HCT116 (cell line): ENCODE measurements at places on chromosomes 3 and 15. TPM values are rescaled to one million over a fixed set of nuclear protein-coding genes. Genes with fewer than 3 reads are reported as not detected.
A peak's percentile ranks its signal among the peaks of the same experiment; 100 is the strongest.

GRCh38 chr3:34109846-34110245, 311.4 kb downstream of the PDCD6IP start:
- no peaks in the 10 kb centered on the region for H3K36me3 ChIP-seq
- no peak overlapping the region for H3K27ac ChIP-seq
- no peak overlapping the region for H3K4me3 ChIP-seq
- no peaks in the 10 kb centered on the region for H3K4me1 ChIP-seq
- peaks cover 4% of the 10 kb centered on the region for H3K27me3 ChIP-seq

The SHC4 gene
- 0.44 TPM for total RNA-seq

DNA sequence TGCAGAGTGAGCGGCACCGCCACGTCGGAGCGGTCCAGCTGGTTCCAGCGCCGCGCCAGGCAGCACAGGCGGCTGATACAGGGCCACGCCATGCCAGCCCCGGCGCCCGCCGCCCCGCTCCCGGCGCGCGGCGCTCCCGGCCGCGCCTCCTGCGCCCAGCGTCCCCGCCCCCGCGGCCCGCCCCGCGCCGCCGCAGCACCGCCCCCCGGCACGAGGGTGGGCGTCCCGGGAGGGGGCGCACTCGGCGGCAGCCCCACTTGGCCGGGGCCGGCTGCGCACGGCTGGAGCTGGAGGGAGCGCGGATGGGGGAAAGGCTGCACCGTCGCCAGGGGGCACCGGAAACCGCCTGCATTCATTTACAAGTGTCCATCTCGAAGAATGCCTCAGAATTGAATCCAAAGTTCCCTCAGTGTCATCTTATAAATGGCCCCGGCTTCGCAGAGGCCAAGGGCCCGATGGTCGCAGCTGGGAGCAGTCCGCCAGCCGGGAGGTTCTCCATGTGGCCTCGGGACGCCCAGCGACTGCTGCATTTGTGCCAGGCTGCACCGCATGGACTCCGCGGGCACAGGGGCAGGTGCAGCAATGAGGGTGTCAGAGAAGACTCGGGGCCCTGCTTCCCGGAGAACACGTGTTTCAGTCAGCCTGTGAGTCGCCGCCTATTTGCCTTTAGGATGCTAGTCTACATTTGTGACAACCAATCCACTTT, at the start of gene MAP6D1:
Gene MAP6D1 (minus strand): TSS at position 122 of the 706 bp plus-strand sequence. CDS start 30 bp downstream, at position 92.
- H3K36me3 ChIP-seq = peaks cover 4% of the 10 kb centered on the region; the same call in 1 of the 2 replicates
- peak within 1 kb of the TSS; percentile 76 for H3K27ac ChIP-seq
- H3K4me1 ChIP-seq = peaks cover 7% of the 10 kb centered on the region; the same call in 1 of the 2 replicates
- DNase-seq = peak; percentile 22

DNA sequence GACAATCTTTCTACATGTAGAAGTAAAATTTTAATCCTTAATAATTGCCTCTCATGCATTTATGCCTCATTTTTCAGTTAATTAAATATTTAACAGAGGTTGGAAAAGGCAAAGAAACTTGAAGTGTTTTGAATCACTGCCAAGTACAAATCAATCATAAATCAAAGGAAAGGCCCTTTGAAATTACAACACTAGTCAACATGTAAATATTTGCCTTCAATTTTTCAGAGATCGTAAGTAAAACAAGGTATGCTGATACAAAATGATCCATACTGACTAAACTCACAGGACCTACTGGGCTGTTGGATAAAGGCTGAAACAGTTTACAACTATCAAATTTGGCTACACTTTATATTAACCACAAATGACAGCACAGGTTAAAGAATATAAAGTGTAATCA, 33.9 kb downstream of the ZBBX start:
- H3K4me3 ChIP-seq = no peak overlapping the region
- no peaks in the 10 kb centered on the region for H3K36me3 ChIP-seq
- no peaks in the 10 kb centered on the region for H3K27me3 ChIP-seq
- no peak overlapping the region for H3K27ac ChIP-seq

GRCh38 chr15:66963084-66963483, 102.3 kb upstream of the SMAD3 start:
- no peak for DNase-seq
- H3K4me1 ChIP-seq = peaks cover 5% of the 10 kb centered on the region; the same call in 1 of the 2 replicates
- H3K27me3 ChIP-seq = no peaks in the 10 kb centered on the region
- H3K4me3 ChIP-seq = no peak overlapping the region

GRCh38 chr3:15083252-15083651, 15.7 kb downstream of the RBSN start:
- no peaks in the 10 kb centered on the region for H3K4me1 ChIP-seq
- no peaks in the 10 kb centered on the region for H3K27me3 ChIP-seq
- no peak for DNase-seq
- no peak overlapping the region for H3K4me3 ChIP-seq

- no peak for DNase-seq
- no peak overlapping the region for H3K4me3 ChIP-seq
- H3K27ac ChIP-seq = no peak overlapping the region
- H3K4me1 ChIP-seq = no peaks in the 10 kb centered on the region
Observed at GRCh38 chr15:76663529-76663928, 241.6 kb downstream of the SCAPER start.

GRCh38 chr3:124351430-124352148, 359.7 kb upstream of the ROPN1 start:
- no peaks in the 10 kb centered on the region for H3K4me1 ChIP-seq
- H3K27ac ChIP-seq = no peak overlapping the region
- H3K36me3 ChIP-seq = no peaks in the 10 kb centered on the region
- H3K27me3 ChIP-seq = peaks cover 40% of the 10 kb centered on the region
- peak; percentile 31 for DNase-seq
- no peak overlapping the region for H3K4me3 ChIP-seq

The ADPRH gene
- 1.5 TPM for total RNA-seq

DNA sequence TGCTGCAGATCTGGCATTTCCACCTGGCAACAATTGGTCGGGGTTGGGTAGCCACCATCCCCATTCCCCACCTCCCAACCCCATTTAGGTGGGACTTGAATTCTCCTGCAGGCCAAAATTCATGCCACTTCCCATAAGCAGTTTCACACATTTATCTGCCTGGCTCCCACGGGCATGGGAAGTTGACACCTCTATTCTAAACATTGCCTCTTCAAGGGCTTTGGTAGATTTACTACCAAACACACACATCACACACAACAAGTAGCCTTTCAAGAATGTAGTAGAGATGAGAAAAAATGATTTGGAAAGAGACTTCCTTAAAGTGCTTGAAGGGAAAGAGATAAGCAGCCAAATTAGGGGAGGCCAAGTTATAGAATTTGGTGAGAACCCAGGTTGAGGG, 30.9 kb downstream of the ZBTB38 start:
- no peaks in the 10 kb centered on the region for H3K27me3 ChIP-seq
- H3K27ac ChIP-seq = no peak overlapping the region
- H3K36me3 ChIP-seq = no peaks in the 10 kb centered on the region

DNA sequence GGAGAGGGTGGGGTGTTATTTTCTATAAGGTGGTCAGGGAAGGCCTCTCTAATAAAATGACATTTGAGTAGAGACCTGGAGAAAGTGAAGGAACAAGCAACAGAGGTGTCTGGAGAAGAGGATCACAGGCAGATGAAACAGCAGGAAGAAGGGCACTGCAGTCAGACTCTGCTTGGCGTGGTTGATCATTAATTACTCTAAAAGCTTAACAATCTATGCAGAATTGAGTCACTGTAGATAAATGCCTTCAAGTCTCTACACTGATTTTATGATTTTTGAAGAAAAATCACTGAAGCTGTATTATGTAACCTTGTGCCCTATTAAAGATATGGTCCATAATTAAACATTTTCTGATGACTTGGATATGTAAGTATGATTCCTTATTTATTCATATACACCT, 114.2 kb downstream of the TNIK start:
- H3K36me3 ChIP-seq = no peaks in the 10 kb centered on the region
- no peak overlapping the region for H3K4me3 ChIP-seq
- H3K27me3 ChIP-seq = no peaks in the 10 kb centered on the region
- no peak overlapping the region for H3K27ac ChIP-seq

The NR2C2 gene
- 45.0 TPM for total RNA-seq

The PLS1 gene
- 38.8 TPM for total RNA-seq

- no peaks in the 10 kb centered on the region for H3K36me3 ChIP-seq
- H3K4me1 ChIP-seq = peaks cover 18% of the 10 kb centered on the region
- DNase-seq = no peak
- no peak overlapping the region for H3K27ac ChIP-seq
- H3K4me3 ChIP-seq = no peak overlapping the region
Observed at GRCh38 chr3:36653095-36653494, 111.3 kb downstream of the DCLK3 start.

GRCh38 chr15:35013370-35013769, 25.3 kb upstream of the ZNF770 start:
- H3K4me1 ChIP-seq = no peaks in the 10 kb centered on the region
- H3K4me3 ChIP-seq = no peak overlapping the region
- no peaks in the 10 kb centered on the region for H3K36me3 ChIP-seq
- no peak overlapping the region for H3K27ac ChIP-seq

The FANCD2 gene
- 50.0 TPM for total RNA-seq

DNA sequence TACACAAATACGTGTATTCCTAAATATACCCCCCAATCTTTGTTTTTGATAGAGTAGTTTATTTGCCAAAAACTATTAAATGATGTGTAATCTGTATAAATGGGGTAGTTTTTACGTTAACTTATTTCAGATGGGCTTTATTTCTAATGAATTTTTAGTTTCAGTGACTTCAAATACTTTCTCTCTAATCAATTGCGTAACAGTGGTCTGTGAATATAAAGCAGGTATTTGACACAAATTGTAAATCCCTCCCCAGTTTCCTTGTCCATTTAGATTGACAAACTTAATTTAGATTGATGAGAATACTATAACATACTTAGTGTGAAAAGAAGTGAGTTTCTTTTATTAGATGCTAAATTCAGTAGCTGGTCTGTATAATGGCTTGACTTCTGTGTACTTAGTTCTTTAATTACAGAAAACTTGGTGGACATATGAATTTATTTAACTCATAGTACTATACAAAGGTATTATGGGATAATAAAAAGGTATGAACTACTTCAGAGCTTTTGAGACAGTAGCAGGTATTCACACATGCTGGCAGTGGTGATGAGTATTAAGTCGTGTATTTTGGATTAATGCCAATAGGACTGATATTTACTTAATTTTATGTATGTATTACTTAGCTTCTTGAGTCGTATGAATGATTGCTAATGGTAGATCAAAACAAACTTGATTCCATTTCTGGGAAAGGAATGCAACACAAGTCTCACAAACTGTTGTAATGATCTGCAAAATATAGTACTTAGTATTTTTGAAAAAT, 81.6 kb downstream of the STT3B start:
- no peak for DNase-seq
- peaks cover 2% of the 10 kb centered on the region; the same call in 1 of the 2 replicates for H3K36me3 ChIP-seq
- H3K4me1 ChIP-seq = peaks cover 9% of the 10 kb centered on the region; the same call in 1 of the 2 replicates
- H3K27me3 ChIP-seq = no peaks in the 10 kb centered on the region
- no peak overlapping the region for H3K4me3 ChIP-seq

DNA sequence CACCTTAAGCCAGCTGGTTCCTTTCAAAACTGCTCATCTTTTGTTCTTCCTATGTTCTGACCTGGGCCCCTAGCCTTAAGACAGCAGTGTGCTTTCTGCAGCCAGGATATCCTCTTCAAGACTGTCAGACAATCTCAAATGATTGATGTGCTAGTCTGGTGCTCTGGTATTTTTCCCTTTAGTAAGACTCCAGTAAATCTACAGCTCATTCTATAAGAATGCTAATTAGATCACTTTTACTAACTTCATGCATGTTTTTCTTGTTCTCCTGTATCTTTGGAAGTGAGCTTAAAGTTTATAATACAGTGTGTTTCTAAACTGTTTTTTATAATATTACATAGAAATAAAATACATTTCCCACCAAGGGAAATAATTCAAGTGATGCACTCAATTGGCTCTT, 220.9 kb upstream of the NANOGP8 start:
- H3K36me3 ChIP-seq = no peaks in the 10 kb centered on the region
- H3K4me1 ChIP-seq = peaks cover 19% of the 10 kb centered on the region
- peak overlapping the region; percentile 38; the same call in 1 of the 2 replicates for H3K27ac ChIP-seq
- no peak overlapping the region for H3K4me3 ChIP-seq
- no peaks in the 10 kb centered on the region for H3K27me3 ChIP-seq
- peak; percentile 23 for DNase-seq

- H3K4me3 ChIP-seq = no peak overlapping the region
- no peak for DNase-seq
- no peaks in the 10 kb centered on the region for H3K4me1 ChIP-seq
- H3K27ac ChIP-seq = no peak overlapping the region
Observed at GRCh38 chr15:31598620-31599019, 272.0 kb downstream of the KLF13 start.

The KLF15 gene
- total RNA-seq = 3.3 TPM

DNA sequence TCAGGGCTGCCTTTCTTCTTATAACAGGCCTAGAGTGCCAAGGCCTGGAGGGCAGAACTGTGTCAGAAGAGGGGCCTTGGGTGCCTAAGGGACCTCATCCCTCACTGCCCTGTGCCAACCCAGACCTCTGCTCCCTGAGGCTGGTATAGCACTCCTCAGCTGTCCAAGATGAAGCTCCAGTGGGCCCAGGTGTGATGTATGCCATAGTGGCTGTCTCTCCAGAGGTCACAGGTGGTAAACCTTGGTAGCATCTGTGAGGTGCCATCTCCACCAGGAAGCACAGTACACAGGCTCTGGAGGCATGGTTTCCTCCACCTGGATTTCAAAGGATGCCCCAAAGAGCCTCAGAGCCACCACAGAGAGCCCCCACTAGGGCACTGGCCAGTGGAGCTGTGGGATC, 12.3 kb upstream of the KLHL40 start:
- no peak for DNase-seq
- no peaks in the 10 kb centered on the region for H3K36me3 ChIP-seq
- no peak overlapping the region for H3K27ac ChIP-seq
- H3K4me1 ChIP-seq = no peaks in the 10 kb centered on the region

DNA sequence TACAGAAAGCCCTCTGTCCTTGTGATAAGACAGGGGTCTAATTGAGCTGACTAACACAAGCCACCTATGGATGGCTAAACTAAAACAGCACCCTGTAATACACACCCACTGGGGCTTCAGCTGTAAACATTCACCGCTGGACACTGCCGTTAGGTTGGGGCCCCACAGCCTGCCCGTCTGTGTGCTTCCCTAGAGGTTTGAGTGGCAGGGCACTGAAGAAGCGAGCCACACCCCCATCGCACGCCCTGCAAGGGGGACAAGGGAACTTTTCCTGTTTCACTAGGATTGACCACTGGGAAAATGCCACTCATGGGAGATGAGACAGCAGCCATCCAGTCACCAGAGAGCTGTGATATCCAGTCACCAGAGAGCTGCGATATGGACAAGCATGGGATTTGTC, 335.7 kb upstream of the CFAP20DC start:
- H3K27me3 ChIP-seq = peaks cover 66% of the 10 kb centered on the region
- H3K4me1 ChIP-seq = no peaks in the 10 kb centered on the region
- H3K4me3 ChIP-seq = no peak overlapping the region
- no peak overlapping the region for H3K27ac ChIP-seq
- DNase-seq = no peak

The RASGRF1 gene
- total RNA-seq = 2.4 TPM
